ENCODE measurements at places on chromosomes 2 and 18.

GRCh38 chr2:236719192-236719635 lies 149.6 kb downstream of the ACKR3 start:
- no peak for DNase-seq

DNA sequence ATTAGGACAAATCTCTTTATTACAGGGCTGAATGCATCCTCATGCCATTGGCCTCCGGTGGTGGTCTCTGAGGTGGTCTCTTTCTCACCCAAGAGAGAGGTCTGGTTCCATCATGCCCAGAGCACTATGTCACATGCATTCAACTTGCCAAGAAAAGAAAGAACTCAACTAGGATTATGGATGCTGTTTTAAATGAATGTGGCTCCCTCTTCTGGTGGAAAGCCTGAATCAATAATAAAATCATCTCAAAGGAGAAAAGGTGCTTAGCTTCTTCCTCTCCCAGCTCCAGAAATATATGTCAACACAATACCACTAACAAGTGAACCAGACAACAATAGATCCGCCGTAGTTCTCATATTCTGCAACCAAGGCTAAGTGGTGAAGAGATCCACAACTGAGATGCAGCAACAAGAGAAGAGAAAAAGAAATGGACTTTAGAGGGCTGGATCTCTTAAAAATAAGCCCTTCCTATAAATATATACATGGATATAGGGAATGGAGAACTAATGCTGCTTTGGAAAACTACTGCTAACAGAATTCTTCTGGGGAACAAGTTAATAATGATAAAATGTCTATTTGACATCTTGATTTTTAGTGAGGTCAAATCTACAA lies 396.8 kb downstream of the NCKAP5 start:
- DNase-seq, result peak; percentile 18

- no peak for DNase-seq
Measured at GRCh38 chr2:141767051-141767450, 363.8 kb downstream of the LRP1B start.

DNA sequence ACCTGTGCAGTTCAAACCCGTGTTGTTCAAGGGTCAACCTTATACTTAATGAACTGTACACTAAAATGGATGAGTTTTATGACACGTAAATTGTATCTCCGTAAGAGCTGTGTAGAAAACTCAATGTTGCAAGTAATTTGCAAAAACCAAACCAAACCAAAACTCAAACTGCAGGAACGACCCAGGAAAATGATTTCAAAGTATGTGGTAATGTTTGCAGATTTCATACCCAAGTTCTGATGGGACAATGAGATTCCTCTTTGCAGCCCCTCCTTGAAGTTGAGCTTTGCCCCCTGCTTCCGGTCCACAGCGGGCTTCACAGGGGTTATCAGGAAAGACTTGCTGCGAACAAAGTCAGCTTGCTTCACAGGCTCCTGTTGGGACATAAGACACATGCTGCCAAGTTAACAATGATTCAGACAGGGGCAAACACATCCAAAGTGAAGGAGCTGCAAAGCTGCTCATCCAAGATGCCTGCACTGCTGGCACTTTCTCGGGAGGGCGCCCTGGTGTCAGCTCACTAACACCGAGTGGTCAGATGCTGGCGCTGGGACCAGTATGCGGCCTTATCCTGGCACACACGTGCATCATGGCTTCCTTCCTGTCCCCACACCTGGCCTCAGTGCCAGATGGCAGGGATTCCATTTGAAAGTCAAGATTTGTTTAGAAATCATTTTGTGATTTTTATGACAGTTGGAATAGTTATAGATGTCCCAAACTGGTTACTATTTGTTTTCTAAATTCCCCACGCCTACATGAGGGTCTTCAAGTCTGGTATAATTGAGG lies 65.2 kb upstream of the MGAT4A start:
- no peak for DNase-seq

DNA sequence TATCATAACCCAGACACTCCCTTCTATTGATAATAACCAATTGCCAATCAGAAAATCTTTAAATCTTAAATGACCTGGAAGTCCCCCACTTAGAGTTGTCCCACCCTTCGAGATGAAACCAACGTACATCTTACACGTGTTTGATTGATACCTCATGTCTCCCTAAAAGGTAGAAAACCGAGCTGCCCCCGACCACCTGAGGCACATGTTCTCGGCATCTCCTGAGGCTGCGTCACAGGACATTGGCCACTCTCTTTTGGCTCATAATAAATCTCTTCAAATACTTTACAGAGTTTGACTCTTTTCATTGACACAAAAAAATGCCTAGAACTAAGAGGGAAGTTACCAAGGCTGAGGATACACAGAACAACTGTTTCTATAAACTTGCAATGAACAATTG lies 190.0 kb downstream of the RTP5 start:
- DNase-seq, result no peak

- no peak for DNase-seq
Measured at GRCh38 chr2:168848225-168848624, 42.0 kb downstream of the SPC25 start.
